ENCODE measurements at places on chromosomes 7 and 10.

DNA sequence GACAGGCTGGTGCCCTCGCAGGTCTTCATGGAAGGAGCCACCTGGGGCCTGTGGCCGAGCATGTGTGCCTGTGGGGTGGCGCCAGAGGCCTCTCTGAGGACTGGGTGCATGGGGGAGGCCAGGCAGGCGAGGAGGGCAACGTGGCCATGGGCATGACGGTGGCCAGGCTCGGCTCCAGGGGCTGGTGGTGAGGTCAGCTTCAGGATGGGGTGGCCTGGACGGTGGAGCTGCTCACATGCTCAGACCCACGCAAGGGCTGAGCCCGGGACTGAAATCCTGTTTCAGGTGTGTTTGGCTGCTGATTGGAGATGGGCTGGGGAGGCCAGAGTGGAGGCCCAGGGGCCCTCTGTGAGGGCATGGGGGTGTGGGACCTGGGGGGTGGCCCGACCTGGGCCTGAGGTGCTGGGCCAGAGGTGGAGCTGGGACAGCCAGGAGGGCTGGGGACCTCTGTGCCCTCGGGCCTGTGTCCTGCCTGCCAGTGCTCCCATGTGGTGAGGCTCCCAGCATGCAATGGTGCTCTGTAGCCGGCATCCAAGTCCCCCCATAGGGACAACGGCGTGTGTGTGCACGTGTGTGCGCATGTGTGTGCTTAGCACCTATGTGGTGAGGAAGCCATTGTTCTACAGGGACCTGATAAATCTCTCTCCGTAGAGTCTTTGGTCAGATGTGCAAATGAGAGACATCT is 71.1 kb downstream of the INPP5A start:
- DNase-seq: no peak

DNA sequence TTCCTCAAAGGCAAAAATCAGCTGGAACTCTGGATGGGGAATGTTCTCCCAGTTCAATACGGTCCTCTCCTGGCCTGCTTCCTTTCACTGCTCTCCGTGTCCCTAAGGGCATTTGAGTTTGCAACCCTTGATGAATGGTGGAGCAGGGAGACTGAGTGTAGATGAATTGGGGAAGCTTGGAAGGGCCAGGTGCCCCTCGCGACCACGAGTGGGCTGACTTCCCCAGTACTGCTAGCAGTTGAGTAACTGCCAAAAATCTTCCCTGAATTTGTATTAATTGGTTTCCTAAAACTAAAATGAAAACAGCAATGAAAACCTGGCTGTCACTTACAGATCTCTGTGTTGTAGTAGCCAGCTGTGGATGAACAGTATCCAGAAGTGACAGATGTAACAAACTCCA is 13.6 kb downstream of the IRF5 start:
- peak; percentile 30 for DNase-seq

DNA sequence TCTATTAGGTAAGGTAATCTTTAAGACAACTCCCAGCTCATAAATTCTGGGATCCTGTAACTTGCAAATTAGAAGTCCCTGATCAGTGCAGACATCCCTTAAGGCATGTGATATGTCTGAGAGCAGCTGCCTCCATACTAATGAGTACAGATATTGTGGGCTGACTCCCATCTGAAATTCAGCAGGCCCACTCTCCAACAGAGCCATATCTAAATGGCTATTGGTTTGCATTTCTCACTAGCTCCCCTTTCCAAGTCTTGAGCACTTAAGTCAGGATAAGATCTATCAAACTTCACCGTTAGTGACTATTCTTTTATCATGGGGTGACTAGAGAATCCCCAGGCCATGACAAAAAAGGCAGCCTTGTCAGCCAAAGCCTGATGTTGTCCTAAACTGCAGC is 785.4 kb downstream of the IPMK start:
- no peak for DNase-seq

GRCh38 chr7:87148332-87148955 is 3.8 kb upstream of the DMTF1 start:
- DNase-seq: peak; percentile 35

- no peak for DNase-seq
These were observed 1.9 kb upstream of the SUV39H2 start for GRCh38 chr10:14876764-14877163.

DNA sequence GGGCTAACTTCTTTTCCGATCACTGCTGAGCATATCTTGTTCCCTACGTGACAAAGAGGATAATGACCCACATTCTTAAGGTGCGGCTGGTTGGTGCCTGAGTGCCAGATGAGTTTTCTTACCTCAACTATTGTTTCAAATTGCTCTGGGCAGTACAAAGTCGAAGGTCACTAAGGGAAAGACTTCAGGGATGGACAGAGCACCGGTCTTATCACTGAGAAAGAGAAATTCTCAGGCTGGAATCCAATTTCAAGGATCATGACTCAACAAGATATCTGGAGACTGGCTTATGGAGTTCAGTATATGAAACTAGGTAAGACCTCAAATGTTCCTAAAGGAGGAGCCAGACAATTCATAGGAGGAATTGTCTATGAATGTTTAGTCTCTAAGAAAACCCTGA is 780.3 kb downstream of the SUGCT start:
- no peak for DNase-seq

DNA sequence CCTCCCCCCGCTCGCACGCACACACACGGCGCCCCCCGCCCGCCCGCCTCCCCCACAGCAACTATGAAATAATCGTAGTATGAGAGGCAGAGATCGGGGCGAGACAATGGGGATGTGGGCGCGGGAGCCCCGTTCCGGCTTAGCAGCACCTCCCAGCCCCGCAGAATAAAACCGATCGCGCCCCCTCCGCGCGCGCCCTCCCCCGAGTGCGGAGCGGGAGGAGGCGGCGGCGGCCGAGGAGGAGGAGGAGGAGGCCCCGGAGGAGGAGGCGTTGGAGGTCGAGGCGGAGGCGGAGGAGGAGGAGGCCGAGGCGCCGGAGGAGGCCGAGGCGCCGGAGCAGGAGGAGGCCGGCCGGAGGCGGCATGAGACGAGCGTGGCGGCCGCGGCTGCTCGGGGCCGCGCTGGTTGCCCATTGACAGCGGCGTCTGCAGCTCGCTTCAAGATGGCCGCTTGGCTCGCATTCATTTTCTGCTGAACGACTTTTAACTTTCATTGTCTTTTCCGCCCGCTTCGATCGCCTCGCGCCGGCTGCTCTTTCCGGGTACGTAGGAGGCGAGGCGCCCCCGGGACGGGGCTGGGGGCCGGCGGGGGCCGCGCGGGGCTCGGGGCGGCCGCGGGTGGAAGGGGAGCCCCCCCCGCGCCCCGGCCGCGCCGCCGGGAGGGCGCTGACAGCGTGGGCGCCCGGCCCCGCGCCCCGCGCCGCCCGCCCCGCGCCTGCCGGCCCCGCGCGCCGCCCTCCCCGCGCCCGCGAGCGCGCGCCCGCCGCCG is 441 bp downstream of the BMI1 start:
- DNase-seq: peak; percentile 66

GRCh38 chr7:38296059-38296857 is 22.8 kb upstream of the TARP start:
- DNase-seq: no peak

DNA sequence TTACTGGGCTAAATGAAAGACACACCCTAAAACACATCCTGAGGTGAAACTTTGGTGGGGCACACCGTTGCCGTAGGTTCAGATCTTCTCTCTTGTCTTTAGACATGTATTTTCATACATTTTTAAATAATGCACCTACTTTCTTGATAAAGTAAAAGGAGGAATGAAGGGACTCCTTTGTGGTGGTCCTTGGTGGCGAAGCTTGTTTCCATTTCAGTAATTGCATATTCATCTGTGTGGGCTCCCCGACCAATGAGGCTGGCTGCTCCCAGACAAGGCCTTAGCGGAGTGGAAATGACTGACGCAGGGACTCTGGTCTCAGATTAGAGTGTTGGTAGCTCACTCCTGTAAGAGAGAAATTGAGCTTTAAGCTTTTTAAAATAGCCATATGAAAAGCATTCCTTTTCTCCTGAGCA is 815 bp downstream of the CCSER2 start:
- DNase-seq: peak; percentile 72

DNA sequence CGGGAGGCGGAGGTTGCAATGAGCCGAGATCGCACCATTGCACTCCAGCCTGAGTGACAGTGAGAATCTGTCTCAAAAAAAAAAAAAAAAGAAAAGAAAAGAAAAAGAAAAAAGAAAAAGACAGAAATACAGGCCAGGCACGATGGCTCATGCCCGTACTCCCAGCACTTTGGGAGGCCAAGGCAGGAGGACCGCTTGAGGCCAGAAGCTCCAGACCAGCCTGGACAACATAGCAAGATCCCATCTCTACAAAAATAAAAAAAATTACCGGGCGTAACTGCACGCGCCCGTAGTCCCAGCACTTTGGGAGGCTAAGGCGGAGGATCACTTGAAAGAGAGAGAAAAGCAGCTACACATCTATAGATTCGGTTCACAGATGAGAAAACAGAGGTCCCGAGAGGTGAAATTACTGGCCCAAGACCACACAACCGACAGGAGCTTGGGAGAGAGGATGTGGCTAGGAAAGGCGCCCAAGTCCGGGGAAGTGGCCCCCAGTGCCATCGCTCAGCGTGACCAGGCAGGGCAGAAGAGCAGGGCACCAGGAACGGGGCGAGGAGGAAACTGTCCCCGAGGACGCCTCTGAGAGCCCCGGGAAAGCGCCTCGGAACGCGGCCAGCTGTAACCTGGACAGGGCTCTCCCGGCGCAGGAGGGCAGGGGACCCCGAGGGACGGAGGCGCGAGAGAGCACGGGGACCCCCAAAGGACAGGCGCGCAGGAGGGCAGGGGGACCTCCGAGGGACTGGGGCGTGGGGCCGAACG is 612 bp downstream of the SNX8 start:
- peak; percentile 48 for DNase-seq

- no peak for DNase-seq
These were observed 45.8 kb downstream of the GPR85 start for GRCh38 chr7:113040849-113041248.

GRCh38 chr10:20405050-20405449 is 492.1 kb downstream of the NEBL start:
- DNase-seq: no peak

DNA sequence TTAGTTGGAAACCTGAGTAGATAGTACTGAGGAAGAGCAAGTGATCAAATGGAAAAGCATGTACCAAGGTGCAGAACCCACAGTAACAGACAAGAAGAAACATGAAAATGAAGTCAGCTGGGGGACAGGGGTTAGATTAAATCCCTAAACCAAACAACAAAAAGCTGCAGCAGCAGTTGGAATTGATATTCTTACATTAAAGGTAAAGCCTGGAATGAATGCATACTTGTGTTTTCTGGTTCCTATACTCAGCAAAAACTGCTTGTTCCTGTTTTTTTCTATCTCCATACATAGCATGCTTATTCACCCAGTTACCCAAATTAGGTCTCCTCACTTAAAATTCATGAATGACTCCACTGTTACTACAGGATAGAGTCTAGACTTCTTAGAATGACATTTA is 92.4 kb downstream of the TPST1 start:
- peak; percentile 47 for DNase-seq

DNA sequence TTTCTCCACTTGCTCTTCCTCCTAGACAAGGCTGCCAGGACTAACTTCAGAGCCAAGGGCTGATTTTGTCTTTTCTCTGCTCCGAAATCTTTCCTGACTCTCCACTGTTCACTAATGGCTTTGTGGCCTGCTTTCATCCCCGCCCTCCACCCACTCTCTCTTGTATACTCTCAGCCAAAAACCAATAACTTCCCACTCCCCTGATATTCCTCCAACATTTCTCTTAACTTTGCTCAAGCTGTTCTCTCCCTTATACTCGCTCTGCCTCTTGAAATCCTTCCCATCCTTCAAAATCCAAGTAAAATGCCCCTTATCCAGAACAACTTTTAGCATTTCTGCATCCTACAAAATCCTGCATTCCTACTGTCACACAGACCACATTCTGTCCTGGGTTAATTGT is 214.8 kb downstream of the PHTF2 start:
- DNase-seq: no peak

DNA sequence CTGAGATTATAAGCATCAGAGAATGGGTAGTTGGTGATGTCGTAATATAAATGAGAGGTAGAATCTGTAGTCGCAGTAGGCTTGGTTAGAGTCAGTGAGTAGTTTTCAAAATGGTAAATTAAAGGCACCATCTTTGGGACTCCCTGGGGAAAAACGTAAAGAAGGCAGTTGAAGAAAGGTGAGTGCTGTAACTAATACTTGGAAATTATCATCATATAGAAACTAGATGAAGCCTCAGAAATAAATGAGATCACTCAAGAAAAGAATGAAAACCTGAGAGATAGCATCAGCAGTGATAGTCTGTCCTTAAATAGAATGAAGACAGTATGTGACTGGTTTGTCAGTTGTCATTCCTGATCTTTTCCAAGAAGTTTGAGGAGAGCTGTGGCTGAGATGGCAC is 23.8 kb downstream of the PALS2 start:
- DNase-seq: no peak

- peak; percentile 45 for DNase-seq
These were observed 2.1 kb upstream of the SSC4D start for GRCh38 chr7:76411626-76412025.

All from inflammatory macrophage treated with lipopolysaccharide for 4 hours (primary cell).